ENCODE measurements at places on chromosomes 5 and 9.

GRCh38 chr9:70406434-70406862 is 8.0 kb downstream of the KLF9 start:
- no peak for DNase-seq

GRCh38 chr5:180139731-180140055 is 68.1 kb upstream of the RNF130 start:
- DNase-seq = no peak

DNA sequence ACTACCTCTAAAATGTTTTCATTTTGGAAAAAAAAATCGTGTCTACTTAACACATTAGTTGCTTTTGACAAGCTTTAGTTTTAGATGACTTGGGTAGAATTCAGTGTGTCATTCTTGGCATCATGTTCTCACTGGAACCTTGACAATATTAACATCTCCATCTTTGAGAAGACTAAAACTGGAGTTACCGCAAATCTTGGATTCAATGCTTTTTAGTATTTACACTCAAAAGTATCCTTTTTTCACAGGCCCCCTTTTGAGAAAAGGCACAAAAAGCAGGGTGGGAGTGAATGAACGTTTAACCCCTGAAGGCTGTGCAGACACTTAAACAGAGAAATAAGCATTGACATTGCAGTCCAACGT is 549.1 kb downstream of the CSNK1G3 start:
- DNase-seq = no peak

DNA sequence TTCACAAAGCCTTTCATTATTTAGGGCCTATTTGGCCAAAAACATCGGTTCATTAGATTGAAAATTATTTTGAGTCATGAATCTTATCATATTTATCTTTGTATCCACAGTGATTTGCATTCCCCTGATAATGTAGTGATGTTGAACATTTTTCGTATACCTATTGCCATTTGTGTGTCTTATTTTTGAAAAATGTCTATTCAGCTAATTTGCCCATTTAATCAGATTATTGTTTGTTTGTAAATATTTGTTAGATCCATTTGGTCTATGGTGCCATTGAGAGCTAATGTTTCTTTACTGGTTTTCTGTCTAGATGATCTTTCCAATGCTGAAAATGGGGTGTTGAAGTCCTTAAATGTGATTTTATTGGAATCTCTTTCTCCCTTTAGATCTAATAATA is 439.2 kb upstream of the TYRP1 start:
- no peak for DNase-seq

DNA sequence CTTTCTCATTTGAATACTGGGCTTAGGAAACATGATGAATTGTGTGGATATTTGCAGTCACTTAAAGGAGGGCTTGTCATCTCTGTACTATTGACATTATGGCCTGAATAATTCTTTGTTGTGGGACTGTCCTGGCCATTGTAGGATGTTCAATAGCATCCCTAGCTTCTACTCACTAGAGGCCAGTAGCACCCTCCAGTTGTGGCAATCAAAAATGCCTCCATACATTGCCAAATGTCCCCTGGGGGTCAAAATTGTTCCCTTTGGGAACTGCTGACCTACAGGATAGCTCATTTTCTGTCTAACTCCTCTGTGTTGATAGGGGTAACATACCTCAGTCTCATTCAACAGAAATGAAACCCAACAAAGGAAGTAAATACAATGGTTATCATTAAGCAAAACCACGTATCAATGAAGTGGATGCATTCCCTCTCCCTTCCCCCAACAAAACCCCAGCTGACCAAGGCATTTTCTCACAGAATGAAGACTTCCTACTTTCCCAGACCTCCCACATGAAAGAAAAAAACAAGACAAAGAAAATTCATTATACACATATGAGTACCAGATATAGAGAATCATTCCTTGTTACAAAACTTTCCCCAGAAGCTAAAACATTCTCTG is 18.1 kb downstream of the FYB1 start:
- no peak for DNase-seq

- DNase-seq = no peak
Observed at GRCh38 chr5:113255579-113256386, 179.0 kb downstream of the TSSK1B start.

DNA sequence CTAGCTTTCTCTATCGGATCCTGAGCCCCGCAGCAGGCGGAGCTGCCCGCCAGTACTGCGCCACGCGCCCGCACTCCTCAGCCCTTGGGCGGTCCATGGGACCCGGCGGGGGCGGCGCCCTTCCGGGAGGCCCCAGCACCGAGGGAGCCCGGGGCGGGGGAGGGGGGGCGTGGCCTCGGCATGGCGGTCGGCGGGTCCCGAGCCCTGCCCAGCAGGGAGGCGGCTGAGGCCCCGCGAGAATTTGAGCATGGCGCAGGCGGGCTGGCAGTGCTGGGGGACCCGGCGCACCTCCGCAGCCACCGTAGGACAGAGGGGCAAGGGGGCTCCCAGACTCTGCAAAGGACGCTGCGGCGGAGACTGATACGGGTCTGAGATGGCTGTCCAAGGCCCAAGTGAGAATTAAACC is 6.8 kb downstream of the ZDHHC11B start:
- DNase-seq = peak; percentile 66

GRCh38 chr5:118553662-118554061 is 434.7 kb downstream of the DTWD2 start:
- DNase-seq = peak; percentile 75

DNA sequence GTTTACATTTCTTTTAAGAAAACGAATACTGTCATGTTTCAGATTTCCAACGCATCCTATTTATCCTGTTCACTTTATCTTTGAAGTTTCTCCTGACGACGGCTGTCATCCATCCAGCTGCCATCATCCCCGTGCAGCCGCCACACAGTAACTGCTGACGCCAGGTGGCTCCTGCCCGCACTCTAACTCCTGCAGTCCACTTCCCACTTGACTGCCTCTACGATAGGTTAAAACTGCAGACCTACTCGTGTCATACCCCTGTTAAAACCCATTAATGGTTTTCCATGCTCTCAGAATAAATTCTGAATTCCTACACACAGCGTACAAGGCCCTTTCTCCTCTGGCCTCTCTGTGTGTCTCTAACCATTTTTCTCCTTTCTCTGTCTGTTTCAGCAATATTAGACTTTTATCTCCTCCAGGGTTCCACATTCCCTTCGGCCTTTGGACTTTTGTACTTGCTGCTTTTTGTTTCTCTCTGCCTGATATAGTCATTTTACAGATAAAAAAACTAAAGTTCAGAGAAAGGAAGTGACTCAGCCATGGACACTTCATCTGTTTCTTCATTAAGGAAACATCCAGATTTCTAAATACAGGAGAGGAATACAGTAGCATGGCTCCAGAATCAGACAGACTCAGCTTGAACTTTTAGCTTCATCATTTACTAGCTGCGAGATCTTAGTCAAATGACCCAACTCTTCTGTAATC is 84.9 kb downstream of the ADAMTS12 start:
- no peak for DNase-seq

GRCh38 chr5:107157809-107158208 is 512.9 kb downstream of the EFNA5 start:
- no peak for DNase-seq

DNA sequence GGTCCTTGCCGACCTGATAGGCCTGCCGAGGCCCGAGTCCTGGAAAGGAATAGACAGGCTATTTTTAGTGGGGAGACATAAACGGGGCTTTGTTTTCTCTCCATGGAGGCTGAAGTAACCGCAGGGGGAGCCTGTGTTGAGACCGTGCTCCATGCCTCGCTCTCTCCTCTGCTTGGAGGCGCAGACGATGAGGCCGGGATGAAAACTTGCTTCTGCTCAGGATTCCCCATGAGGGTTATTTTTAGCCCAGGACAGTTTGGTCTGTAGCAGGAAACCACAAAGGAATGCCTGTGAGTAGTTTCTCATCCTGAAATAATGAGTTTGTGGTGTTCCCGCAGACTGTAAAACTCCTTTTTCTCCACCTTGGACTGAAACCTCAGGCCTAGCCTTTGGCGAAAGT is 81.9 kb upstream of the RARS1 start:
- no peak for DNase-seq

DNA sequence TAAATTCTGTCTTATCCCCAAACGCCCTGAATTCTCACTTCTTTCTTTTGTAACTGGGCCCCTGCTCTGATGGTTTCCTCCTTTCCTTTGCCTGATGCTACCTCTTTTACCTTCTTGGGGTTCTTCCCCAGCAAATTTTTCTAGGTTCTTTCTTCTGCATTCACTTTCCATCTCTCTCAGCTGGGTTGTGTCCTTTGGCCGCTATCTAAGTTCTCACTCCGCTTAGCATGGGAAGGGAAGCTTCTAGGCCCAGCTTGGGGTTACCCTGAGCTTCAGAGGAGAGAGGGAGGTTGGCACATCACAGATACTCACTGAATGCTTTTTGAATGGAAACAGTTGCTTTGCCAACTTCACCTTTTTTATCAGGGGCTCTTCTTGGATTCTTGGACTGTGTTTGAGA is 17.0 kb downstream of the PALM2AKAP2 start:
- no peak for DNase-seq

DNA sequence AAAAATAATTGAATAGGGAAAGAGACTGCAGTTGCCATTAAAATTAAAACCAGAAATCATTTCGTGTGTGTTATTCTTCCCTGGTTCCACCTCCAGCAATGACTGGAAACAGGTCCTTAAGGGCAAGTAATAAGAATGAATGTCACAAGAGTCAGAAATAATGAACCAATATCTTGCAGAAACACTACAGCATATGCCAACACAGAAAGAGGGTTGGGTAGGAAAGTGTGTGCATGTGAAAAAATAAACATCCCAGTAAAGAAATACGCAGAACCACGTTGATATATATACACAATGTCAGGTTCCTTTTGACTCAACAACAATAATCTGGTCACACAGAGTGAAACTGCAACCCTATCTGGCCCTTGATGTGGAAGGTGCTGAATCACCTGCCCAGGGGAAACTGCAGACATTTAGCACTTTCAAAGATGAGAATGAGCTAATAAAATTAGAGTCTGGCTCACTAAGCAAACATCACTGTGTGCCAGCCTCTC is 15.0 kb downstream of the HMHB1 start:
- DNase-seq = no peak

DNA sequence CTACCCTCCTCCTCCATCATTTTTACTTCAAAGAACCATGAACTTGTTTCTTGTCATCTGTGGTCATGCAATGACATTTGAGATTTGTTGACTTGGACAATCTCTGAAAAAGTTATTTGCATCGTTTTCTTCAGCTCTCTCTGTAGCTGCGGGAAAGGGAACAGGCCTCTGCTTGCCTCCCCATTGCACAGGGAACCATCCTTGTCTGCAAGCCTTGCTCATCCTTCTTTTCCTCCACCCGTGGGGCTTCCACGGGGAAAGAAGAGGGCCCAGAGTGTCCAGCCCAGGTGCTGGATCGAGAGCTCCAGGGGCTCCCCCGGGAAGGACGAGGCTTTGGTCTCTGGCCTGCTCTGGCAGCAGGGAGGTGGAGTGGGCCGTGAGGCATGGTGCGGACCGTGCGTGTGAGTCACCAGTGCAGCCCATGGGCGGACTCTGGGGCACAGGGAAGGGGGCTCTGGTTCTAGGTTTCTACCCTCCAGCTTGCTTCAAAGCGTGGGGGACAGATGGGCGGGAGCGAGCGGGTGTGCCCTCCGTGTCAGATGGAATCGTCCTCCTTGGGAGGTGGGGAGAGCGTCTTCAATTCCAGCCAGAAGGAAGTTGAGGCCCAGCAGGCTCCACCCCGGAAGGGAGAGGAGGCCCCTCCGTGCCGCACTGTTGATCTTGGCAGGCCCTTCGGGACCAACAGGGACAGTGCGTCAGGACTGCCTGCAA is 6.0 kb upstream of the IRX4 start:
- peak; percentile 3 for DNase-seq

DNA sequence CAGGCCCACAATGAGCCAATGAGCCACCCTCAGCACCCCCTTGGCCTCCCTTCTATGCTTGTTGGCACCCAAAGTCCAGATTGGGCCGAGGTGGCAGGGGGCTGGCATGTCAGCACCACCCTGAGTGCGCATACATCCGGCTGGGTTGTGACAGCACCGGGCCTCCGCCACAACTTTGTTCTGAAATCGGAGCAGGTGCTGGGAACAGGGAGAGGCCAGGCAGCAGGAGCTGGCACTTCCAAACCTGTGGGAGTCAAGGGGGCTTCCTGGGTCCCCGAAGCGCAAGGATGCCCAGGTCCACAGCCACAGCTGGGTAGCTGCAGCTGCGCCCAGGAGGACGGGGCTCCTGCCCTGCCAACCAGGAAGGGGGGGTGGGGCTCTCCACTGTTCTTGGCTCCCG is 1911.9 kb upstream of the WWC1 start:
- DNase-seq = peak; percentile 35

GRCh38 chr5:79297661-79298060 is 61.7 kb downstream of the JMY start:
- no peak for DNase-seq

- DNase-seq = no peak
Observed at GRCh38 chr9:113176803-113177202, 26.0 kb downstream of the SLC31A2 start.

GRCh38 chr9:100761276-100761802 is 183.5 kb downstream of the CAVIN4 start:
- no peak for DNase-seq

DNA sequence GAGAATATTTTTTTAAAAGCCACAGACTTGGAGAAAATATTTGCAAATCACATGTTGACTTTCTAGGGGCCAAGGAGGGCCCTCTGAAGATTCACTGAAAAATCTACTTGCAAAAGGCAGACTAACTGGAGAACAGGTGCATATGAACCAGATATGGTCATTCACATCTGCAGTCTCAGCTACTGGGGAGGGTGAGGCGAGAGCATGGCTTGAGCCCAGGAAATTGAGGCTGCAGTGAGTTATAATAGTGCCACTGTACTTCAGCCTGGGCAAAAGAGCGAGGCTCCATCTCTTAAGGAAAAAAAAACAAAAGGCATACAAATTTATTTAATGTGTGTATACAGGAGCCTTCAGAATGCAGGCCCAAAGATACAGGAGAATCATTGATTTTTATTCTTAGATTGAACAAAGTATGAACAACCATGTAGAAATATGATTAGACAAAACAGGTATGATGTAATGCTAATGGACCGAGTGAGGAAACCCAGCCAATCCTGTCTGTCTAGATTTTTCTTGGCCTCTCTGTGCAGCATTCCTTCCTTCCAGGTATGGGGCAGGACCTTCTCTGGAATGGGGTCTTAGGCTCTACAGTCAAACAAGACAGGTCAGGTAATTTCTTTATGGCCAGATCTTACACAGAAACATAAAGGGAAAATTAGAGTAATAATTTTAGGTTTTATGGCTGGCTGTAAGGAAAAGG is 15.3 kb upstream of the SLC27A6 start:
- DNase-seq = no peak

- no peak for DNase-seq
Observed at GRCh38 chr9:118985851-118986250, 383.4 kb downstream of the BRINP1 start.
